GM10248 (cell line): ENCODE measurements at places on chromosomes 6 and 20.

DNA sequence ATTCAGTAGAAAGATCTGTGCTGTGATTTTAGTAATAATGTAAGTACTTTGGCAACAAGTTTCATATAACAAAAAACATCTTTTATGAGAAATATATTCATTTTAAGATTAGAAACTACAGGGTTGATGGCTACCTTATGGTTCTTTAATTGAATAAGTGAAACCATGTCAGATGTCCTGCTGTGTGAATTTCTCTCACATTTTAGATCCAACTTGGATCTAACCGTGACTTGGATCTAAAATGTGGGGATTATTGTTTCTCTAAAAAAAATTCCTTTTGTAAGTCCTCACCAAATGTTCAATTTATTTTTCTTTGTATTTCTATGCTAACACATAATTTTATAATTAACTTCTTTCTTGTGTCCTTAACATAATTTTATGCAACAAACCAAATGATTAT lies 30.4 kb downstream of the ZC2HC1B start:
- DNase-seq: no peak

DNA sequence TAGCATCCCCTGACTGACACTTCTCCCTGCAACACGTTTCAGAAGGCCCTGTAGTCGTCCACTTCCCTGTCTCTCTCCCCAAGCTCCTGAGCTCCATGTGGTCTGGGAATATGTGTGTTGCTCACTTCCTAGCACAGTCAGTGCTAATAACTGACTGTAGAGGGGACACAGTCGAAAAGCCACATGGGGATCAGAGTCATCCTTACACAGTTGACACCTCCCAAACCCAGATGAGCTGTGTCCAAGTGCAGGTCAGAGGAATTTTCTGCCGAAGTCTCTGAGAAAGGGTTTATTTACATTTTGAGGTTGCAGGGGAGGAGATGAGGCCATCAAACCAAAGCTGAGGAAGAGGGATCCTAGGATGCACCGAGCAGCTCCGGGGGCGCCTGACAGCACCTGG lies 3.5 kb upstream of the ADAM33 start:
- DNase-seq: no peak

DNA sequence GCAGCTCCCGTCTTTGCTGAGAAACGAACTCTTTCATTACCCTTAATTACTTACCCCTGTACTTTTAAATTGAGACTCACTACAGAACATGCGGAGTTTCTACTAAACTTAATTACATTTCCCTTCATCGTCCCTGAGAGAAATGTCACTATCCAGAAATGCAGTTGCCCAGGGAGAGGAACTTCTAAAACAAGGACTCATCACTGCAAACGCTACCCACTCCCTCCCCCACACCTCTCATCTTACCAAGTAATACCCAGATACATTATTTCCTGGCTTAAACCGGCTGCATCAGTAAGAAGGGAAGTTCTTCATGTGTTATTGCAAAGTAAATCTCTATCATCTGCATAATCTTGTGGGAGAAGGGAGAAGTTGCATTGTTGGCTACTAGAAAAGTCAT lies 138.3 kb downstream of the IPCEF1 start:
- no peak for DNase-seq

GRCh38 chr20:9761476-9761875 lies 77.4 kb downstream of the PAK5 start:
- no peak for DNase-seq

DNA sequence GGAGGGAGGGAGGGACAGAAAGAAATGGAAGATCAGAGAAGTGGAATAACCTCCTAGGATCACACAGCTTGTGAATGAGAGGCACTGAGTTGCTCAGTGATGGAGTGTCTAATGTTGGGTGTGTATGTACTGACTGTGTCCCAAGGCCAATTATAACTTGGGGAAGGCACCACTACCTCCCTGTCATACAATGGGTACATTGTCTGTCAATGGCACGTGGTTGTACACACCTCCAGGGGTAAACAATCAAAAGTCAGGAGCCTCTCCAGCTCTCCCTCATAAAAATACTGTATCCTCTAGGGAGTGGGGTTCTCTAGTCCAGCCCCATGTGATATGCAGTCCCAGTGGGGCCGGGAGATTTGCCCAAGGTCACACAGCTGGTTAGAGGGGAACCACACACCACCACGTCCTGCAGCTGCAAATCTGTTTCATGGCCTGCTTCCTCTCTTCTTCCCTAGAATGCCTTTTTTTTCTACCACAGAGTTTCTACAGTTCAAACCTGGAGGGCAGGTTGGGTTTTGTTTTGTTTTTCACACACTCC lies 112.5 kb downstream of the SNX5 start:
- peak; percentile 71 for DNase-seq

- DNase-seq: no peak
Measured at GRCh38 chr6:16729744-16730143, 31.5 kb downstream of the ATXN1 start.

DNA sequence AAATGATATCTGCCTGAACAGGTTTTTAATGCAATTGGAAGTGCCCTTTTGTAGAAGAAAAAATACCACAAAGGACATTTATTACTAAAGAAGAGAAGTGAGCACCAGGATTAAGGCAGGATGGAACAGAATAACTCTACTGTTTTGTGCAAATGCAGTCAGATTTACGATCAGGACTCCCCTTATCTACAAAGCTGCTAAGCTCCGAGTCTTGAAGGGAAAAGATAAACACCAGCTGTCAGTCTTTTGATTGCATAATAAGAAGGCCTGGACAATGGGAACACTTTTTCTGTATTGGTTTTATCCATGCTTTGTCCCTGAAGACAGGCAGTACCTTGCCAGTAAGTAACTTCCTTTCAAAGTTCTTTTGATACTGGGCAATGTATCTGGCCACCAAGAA lies 797.9 kb upstream of the SLC35B3 start:
- no peak for DNase-seq

DNA sequence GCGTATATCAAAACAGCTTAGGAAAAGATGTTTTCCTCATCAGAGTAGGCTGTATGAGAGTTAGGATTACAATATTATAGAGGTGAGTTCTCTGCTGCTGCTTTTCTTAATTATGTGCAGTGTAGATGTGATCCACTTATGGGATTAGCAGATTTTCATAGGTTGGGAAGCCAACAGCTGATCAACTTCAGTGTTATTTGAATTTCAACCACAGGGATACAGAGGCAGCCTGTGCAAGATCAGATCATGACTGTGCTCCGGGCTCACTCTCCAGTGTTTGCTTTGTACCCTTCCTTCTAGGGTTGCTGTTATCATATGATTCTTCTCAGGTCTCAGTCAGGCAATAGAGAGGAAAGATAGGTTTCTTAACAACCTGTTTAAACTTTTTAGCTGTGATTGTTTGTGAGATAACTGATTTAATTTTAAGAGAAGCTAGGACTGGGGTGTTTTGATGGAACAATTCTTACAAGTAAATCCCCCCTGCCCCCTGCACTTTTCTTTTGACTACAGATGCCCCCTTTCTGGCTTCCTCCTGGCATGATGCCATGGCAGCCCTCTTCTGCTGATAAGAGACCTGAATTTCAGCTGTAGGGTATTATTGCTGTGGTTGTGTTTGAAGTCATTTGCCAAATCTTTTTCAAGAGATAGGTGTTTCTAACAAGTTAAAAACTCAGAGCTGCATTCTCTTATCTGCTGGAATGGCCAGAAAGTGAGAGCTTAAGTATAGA lies 8.5 kb downstream of the RNF8 start:
- no peak for DNase-seq

DNA sequence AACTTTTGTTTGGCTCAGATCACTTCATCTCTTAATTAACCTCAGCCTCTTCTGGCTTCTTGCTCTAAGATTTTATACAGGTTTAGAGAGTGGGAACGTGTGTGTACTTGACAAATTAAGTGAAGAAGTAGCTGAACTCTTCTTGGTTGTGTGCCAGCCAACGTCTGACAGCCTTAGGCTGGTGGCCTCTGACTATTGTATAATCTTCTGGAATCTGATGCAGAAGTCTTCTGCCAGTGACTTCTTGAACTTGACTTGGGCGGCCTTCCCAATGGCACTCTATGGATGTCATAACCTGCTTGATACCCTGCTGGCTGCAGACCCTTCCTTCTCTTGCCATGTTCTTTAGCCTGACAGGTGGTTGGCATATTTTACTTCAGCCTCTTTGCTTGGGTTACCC lies 660.5 kb downstream of the DOK5 start:
- DNase-seq: no peak

DNA sequence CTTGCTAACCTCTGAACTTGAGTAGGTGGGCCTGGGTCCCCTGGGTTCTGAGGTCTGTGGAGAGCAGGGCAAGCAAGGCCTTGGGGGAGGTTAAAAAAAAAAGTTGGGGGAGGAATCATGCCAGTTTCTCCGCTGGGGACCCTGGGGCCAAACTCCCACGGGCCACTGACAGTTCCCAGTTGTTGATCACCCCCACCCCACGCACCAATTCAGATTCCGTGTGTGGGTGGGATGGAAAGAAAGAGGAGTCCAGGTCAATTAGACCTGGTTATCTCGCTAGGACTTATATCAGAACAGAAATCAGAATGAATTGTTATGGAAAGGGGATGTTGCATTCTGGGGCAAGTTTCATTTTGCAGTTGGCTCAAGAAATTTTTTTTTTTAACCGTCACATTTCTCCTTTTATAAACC lies 46.7 kb upstream of the SUPT3H start:
- DNase-seq: no peak

DNA sequence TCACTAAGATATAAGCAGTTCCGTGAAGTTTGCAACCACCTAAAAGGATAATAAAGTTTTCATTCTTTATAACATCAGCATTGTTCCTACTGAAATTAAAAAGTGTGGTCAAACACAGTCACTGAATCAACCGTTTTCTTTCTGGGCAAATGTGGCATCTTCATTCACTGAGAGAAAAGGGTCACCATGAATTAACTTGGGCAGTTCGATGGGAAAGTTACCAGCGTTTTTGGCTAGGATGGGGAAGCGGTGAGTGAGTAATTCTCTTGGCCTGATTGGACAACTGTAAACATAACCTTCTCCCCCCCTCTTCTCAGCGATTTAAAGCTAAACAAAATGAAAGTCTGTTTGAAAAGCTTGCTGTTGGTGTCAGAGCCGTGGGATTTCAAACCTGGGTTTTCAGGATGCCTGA lies 181.8 kb downstream of the SASH1 start:
- no peak for DNase-seq

DNA sequence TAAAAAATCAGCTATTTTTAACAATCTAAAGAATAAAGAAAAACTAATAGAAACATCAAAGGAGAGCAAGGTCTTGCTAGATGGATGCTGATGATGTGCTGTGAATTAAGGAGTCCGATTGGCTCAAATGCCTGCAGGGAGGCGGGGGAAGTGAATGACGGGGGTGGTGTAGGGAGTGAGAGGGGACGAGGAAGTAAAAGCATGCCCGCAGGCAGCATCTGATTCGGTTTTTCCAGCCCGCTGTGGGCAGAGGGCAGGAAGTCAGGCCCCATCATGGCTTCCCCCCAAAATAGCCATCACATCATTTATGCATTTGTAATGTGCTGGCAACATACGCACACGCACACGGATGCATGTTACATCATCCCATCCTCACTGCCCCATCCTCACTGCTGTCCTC lies 10.3 kb downstream of the RSPO4 start:
- no peak for DNase-seq

- DNase-seq: no peak
Measured at GRCh38 chr20:61497029-61497627, 245.1 kb downstream of the CDH4 start.

DNA sequence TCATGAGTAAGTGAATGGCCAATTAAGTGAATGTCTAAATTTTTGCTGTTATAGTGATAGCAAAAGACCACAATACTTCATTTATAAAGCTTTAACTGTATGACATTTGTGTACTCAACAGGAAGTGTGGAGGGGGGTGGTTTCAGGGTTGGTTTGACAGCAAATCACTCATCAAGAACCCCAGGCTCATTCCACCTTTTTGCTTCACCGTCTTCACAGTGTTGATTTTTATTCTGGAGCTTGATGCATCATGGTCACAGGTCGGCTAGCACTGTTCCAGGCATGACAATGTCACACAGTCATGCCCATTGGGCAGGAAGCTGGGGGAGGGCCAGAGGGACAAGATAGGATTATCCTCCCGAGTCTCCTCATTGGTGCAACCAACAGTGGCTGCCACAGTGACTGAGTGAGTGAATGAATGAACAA lies 75.0 kb downstream of the MDGA1 start:
- DNase-seq: no peak

GRCh38 chr20:21436205-21436604 lies 38.9 kb upstream of the NKX2-4 start:
- DNase-seq: no peak

DNA sequence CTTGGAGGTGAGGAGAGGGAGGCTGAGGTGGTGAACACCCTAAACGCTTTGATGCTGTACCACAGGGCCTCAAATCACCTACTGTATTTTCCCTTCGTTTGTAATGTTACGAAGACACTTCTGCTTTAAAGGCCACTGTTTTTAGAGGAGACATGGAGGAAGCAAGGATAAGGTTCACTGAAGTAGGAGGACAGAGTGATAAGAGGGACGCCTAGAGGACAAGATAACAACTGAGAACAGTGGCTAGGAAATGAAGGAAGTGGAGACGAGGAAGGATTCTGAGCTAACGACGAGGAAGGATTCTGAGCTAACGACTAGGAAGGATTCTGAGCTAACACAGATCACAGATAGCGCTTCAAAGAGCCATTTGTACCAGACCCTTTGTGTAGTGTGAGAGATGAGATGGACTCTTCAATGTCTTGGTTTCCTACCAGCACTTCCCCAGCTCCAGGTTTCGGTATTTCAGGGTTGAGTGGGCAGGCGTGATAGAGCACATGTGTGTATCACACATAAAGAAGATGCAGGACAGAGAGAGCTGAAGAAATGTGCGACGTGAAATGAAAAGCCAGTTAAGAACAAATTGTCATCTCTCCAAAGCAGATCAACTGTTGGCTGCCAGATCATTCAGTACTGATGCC lies 7.5 kb downstream of the SF3B5 start:
- no peak for DNase-seq

GRCh38 chr20:64217539-64218221 lies 37.9 kb upstream of the PCMTD2 start:
- DNase-seq: no peak

GRCh38 chr20:54166987-54167662 lies 6.7 kb downstream of the CYP24A1 start:
- no peak for DNase-seq

- no peak for DNase-seq
Measured at GRCh38 chr20:44302026-44302669, 8.9 kb downstream of the FITM2 start.

DNA sequence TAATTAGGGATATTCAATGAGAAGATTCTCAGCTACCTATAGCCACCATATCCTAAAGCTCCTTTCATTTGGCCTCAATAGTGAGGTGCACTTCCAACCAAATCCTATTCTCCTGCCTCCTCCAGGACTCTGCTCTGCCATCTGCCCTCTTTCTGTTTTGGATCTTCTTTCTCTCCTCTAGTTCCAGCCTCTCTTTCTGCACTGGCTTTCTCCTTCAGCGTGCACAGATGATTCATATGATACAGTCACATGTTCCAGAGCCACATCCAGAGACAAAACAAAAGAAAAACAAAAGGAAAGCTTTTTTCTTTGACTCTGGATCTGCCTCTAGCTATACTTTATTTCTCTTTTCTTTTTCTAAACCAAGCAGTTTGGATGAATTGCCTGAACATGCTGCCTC lies 531.9 kb upstream of the MAN1A1 start:
- DNase-seq: no peak
